ENCODE measurements at places on chromosomes 5 and 9.

DNA sequence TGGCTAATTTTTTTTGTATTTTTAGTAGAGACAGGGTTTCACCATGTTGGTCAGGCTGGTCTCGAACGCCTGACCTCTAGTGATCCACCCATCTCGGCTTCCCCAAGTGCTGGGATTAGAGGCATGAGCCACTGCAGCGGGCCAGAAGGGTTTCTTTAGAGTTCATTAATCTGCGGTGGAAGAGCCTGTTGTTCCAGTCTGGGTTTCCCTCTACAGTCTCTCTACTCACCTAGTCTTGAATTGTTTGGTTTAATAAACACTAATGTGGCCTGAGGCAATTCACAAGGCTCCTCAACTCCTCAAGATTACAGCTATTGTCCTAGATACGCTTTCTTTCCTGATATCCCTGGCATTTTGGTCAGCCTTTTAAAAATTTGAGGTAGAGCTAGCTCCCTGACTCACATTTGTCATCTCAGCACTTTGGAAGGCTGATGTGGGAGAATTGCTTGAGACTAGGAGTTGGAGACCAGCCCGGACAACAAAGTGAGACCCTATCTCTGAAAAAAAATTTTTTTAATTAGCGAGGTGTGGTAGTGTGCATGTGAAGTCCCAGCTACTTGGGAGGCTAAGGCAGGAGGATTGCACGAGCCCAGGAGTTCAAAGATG lies 4.6 kb upstream of the SAR1B start:
- no peak overlapping the region for H3K4me3 ChIP-seq
- H3K27ac ChIP-seq, result no peak overlapping the region
- no peaks in the 10 kb centered on the region for H3K36me3 ChIP-seq
- peak; percentile 41 for DNase-seq

GRCh38 chr9:134088063-134088725 lies 20.4 kb upstream of the BRD3 start:
- no peak for DNase-seq
- H3K4me1 ChIP-seq, result no peaks in the 10 kb centered on the region
- H3K36me3 ChIP-seq, result no peaks in the 10 kb centered on the region
- H3K27ac ChIP-seq, result no peak overlapping the region
- H3K27me3 ChIP-seq, result no peaks in the 10 kb centered on the region

DNA sequence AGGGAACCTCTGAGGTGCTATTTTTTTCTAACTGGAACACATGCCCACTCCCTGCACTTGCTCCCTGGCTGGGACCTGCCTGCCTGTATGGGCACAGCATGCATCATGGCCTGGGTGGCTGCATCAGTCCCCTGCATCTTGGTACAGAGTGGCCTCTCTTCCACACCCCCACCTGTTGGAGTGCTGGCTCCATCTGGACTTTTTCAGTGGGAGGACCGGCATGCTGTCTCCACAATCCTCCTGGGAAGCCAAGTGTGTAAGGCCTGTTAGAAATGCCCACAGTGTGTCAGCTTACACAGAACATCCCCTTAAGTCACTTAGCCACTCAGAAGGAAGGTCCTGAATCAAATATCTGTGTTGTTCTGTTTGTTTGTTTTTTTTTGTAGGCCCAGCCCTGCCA lies 102.9 kb downstream of the MARCHF3 start:
- no peaks in the 10 kb centered on the region for H3K36me3 ChIP-seq
- no peak overlapping the region for H3K27ac ChIP-seq
- no peak for DNase-seq
- no peak overlapping the region for H3K4me3 ChIP-seq
- no peaks in the 10 kb centered on the region for H3K4me1 ChIP-seq

GRCh38 chr9:121679901-121680635 lies 28.6 kb downstream of the DAB2IP start:
- peaks cover 12% of the 10 kb centered on the region for H3K4me1 ChIP-seq
- H3K27me3 ChIP-seq, result no peaks in the 10 kb centered on the region
- no peak overlapping the region for H3K4me3 ChIP-seq
- peaks cover 25% of the 10 kb centered on the region for H3K36me3 ChIP-seq
- no peak for DNase-seq

DNA sequence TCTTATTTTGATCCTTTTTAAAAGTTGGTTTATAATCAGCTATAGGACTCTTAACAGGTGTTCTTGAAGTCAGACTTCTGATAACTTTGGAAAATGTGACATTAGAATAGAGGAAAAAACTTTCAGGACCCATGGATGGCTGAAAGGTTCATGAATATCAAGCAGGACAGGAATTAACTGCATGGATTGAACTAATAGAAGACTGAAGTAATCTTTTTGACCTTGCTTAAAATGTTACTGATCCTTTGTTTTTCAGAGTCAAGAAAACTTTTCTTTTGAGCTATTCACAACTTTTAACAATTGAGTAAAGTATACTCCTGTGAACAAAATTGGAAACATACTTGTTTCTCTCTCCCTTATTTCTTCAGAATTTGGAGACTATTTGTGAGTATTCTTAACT lies 79.2 kb downstream of the PLK2 start:
- H3K27ac ChIP-seq, result no peak overlapping the region
- no peak for DNase-seq
- H3K36me3 ChIP-seq, result peaks cover 1% of the 10 kb centered on the region

- H3K27ac ChIP-seq, result no peak overlapping the region
- no peak overlapping the region for H3K4me3 ChIP-seq
- no peaks in the 10 kb centered on the region for H3K27me3 ChIP-seq
- no peaks in the 10 kb centered on the region for H3K4me1 ChIP-seq
- no peaks in the 10 kb centered on the region for H3K36me3 ChIP-seq
These were observed 7.5 kb upstream of the REEP5 start for GRCh38 chr5:112929336-112930081.

DNA sequence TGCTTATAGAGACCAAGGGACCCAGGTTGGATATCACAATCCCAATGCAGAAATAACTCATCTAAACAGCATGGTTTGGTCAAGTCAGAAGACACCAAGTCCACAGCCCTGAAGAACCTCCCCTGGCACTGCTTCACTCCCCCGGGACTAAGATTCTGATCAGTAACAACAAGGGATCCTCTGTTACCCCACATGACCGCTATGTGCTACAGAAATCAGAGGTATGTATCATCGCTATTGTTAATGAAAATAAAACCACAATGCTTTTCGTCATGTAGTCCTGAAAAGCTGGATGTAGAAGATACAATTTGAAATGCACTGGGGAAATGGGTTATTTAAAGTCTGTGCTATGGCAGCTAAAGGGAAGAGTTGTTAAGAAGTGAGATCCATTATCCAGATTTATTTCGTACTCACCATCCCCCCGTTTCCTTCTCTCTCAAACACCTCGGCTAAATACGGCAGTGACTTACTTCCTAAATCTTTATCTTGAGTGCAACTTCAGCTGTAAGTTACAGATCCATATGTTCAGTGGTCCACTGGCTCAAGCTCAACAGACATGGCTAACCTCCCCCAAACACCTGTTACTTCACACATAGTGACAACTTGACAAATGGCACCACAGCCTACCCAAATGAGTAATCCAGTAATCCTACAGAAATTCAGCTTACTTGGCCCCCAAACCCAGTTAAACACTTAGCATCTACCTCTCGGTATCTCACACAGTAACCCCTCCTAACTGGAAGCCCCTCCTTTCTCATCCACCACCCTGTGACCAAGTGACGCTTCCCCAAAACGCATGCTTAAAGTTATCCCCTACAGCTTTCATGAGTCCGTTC lies 129.2 kb downstream of the MYO10 start:
- no peaks in the 10 kb centered on the region for H3K27me3 ChIP-seq
- no peak overlapping the region for H3K4me3 ChIP-seq
- peaks cover 6% of the 10 kb centered on the region for H3K4me1 ChIP-seq
- H3K36me3 ChIP-seq, result no peaks in the 10 kb centered on the region
- no peak overlapping the region for H3K27ac ChIP-seq

GRCh38 chr5:135549413-135549812 lies 13.6 kb upstream of the NEUROG1 start:
- no peak overlapping the region for H3K27ac ChIP-seq
- peaks cover 38% of the 10 kb centered on the region for H3K27me3 ChIP-seq
- no peak overlapping the region for H3K4me3 ChIP-seq
- H3K36me3 ChIP-seq, result no peaks in the 10 kb centered on the region
- DNase-seq, result no peak

GRCh38 chr5:163562071-163562470 lies 56.7 kb downstream of the MAT2B start:
- H3K27ac ChIP-seq, result no peak overlapping the region
- no peaks in the 10 kb centered on the region for H3K36me3 ChIP-seq
- DNase-seq, result no peak
- no peaks in the 10 kb centered on the region for H3K27me3 ChIP-seq

GRCh38 chr5:127369796-127370195 lies 79.2 kb downstream of the MEGF10 start:
- H3K4me3 ChIP-seq, result no peak overlapping the region
- no peak for DNase-seq
- H3K27ac ChIP-seq, result no peak overlapping the region
- no peaks in the 10 kb centered on the region for H3K27me3 ChIP-seq
- H3K36me3 ChIP-seq, result no peaks in the 10 kb centered on the region

DNA sequence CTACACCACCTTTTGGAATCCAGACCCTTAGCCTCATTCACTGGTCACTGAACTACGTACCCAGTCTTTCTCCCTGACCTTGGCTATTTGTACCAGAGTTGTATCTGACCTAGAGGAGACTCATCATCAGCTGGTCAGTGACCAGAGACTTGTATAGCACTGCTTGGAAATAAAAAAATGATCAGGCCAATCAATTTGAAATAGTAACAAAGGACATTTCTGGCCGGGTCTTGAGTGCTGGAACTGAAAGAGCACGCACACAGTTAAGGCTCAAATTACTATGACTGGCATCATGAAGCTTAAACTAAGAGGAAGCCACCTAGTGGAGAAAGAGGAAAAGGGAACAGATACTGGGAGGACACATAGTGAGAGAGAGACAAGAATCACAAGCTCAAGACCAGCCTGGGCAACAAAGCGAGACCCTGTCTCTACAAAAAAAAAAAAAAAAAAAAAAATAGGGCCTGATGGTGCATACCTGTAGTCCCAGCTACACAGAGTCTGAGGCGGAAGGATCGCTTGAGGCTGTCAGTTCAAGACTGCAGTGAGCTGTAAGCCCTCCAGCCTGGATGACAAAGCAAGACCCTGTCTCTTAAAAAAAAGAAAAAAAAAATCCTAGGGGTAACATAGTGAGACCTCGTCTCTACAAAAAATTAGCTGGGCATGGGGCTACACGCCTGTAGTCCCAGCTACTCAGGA lies 12.8 kb upstream of the SRP19 start:
- DNase-seq, result peak; percentile 79
- H3K4me3 ChIP-seq, result no peak overlapping the region
- H3K4me1 ChIP-seq, result no peaks in the 10 kb centered on the region
- no peaks in the 10 kb centered on the region for H3K27me3 ChIP-seq
- H3K36me3 ChIP-seq, result no peaks in the 10 kb centered on the region

GRCh38 chr5:103624675-103625074 lies 62.1 kb upstream of the NUDT12 start:
- H3K4me1 ChIP-seq, result no peaks in the 10 kb centered on the region
- no peak overlapping the region for H3K4me3 ChIP-seq
- no peaks in the 10 kb centered on the region for H3K27me3 ChIP-seq
- no peak for DNase-seq

DNA sequence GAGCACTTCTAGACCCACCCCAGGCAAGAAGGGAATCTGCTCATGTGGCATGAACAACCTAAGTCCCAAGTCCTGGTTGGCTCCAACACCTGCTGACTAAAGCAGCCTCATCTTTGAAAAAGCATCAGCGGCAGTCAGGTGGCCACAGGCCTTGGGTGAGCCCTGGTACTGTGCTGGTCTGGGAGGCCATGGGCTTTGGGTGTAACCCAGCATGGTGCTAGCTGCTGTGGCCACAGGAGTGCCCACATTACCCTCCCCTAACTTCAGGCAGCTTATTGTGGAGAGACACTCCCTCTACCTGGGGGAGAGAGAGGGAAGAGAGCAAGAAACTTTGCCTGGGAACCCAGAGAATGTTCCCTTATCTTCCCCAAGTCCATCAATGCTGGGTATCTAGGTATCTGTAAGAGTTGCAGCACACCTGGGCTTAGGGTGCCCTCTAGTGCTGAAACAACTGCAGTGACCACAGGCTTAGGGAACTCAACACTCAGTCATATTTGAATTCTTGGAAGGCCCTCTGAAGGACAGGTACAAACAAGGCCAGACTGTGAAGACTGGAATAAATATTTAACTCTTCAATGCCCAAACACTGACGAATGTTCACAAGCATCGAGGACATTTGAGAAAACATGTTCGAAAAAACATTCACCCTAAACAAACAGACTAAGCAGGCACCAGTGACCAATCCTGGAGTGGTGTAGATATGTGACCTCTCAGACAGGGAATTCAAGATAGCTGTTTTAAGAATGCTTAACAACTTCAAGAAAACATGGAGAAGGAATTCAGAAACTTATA lies 69.9 kb upstream of the OR2K2 start:
- peaks cover 9% of the 10 kb centered on the region for H3K4me1 ChIP-seq
- H3K36me3 ChIP-seq, result peaks cover 26% of the 10 kb centered on the region
- H3K27me3 ChIP-seq, result no peaks in the 10 kb centered on the region

All from trophoblast cell (in vitro differentiated cells and primary cell).